HTR-8/SVneo (cell line): ENCODE measurements at places on chromosomes 16 and 17.

- DNase-seq = no peak
Measured at GRCh38 chr16:88781140-88782077, 3.6 kb downstream of the PIEZO1 start.

DNA sequence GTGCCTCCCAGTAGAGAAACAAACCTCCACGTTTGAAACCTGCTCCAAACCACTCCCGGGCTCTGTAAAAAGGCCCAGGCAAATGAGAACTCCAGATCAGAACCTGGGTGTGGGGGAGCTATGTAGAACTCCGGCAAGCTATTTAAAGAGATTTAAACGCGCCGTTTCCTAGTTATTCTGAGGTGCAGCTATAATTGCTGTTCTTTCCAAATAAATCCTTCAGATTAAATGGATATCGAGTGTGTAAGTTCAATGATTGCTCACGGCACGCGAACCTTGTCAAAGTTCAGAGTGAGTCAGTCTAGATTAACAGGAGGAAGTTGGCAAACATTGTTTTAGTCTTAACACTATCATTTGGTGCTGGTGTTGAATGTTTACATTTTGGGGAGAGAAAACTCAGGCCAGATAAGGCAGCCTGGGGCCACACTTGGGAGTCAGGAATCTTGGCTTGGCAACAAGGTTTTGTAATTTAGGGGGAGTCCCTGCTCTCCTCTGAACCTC, 92.9 kb upstream of the SALL1 start:
- no peak for DNase-seq

GRCh38 chr17:17164676-17165075, 41.5 kb downstream of the PLD6 start:
- DNase-seq = no peak

DNA sequence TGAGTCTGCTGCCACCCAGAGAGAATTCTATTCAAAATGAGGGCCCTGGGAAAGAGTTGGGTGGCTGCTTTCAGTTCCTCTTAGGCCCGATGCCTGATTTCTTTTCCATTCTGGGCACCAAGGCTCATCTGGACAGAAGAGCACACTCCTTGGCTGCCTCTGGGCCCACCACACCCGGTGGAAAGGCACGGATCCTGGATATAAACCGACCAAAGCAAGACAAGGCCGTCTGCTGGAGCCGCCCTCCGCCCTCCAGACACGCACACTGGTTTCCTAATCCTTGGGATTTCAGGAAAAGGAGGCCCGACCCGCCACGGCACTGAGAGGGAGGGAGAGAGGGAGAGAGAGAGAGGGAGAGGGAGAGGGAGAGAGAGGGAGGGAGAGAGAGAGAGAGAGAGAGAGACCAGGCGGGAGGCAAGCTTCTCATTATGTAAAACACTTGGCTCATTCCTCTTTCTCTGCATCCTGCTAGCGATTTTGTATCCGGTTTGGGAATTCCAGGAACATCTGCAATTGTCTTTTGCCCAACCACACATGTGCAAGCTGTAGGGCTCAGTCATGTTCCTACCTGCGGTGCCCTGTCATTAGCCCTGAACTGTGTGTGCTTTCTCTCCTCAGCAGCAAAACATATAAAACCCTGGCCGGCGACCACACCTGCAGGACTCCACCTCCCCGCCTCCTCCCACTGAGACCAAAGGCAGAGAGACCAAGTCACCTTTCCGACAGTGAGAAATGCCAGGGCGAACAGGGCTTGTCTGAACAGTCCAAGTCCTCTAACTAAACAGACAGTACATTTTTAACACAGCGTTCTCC, 347.2 kb downstream of the SOX9 start:
- no peak for DNase-seq

DNA sequence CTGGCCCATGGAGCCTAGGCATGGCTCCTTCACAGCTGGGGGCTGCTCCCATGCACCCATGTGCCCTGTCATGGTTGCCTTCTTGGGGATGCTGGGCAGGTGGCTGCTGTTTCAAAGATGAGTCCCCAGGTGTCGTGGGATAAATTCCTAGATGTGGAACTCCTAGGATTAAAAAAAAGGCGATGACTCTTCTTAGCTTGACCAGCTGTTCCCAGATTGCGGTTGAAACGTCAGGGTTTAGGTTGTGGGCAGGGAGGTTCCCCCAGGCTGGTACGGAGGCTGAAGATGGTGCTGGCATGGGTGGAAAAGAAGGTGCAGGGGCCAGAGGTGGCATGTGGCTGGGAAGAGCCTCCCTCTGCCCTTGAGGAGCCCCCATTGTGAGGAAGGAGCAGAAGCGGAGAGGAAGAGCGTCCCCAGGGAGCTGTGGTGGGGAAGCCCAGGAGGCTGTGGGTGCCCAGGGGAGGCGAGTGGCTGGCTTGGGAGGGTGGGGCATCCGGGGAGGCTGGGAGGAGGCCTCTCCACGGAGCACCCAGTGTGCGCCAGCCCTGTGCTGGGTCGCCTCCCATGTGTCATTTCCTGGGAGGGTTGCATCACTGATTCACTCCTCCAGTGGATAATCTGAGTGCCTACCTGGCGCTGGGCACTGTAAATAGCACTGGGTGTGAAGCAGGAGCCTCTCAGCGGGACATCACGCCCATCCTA, 7.5 kb upstream of the KCNJ12 start:
- DNase-seq = no peak

- DNase-seq = peak; percentile 62
Measured at GRCh38 chr16:24748242-24748641, 18.8 kb downstream of the TNRC6A start.

DNA sequence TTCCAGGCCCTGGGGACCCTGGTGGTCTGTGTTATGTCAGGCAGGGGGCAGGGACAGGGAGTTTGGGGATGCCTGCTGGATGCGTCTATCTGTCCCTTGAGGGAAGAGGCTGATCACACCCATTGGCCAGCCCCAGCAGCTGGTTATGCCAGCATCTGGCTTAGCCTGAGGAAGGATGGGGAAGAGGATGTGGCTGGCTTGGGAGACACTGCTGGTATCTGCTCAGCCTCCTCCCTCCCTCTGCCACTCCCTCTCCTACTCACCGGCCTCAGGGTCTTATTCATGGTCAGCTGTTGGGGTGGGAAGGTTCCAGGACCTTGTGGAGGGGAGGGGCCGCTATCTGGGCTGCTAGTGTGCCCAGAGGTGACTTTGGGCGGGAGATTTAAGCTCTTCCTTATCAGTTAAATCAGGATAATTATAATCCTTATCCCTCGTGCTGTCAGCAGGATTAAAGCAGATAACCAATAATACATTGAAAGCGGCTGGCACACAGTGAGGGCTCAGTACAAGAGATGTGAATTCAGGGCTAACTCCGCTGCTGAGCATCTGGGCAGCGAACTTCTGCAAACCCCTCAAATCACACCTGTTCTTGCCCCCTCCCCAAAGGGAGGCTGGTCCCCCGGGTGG, 36.0 kb upstream of the MLKL start:
- no peak for DNase-seq

- DNase-seq = no peak
Measured at GRCh38 chr17:63035271-63035670, 69.2 kb downstream of the TANC2 start.

- DNase-seq = no peak
Measured at GRCh38 chr16:1497014-1497598, 3.9 kb downstream of the TELO2 start.

DNA sequence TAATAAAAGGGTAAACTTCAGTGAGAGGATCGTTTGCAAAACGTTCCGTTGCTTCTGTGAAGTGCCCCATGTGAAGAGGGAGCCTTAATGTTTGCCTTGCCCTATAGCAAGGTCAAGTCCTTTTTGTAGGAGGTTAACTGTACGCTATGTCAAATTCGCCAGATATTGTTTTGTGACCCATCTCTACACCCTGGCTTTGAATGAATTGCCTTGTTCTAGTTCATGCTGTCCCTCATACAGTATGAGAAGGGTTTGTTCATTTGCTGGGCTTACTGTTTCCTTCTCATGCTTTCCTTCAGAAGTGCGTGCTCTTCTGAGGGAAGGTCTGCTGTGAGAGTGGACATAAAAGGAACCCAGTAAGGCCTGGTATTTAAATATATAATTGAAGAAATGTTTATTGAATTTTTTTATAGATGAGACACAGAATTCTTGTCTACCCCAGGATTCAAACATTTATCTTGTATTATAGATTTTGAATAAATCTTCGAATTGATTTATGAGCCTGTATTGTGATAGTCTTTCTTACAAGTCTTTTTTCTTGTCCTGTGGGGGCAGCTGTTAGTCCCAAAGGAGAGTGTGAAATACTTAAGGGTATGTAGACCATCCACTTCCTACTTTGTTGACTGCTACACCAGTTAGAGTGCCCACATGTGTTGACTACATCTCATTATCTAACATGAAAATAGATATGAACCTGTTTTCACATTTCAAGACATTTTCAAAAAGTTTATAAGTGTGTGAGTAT, 1.7 kb downstream of the MAP3K3 start:
- DNase-seq = no peak

DNA sequence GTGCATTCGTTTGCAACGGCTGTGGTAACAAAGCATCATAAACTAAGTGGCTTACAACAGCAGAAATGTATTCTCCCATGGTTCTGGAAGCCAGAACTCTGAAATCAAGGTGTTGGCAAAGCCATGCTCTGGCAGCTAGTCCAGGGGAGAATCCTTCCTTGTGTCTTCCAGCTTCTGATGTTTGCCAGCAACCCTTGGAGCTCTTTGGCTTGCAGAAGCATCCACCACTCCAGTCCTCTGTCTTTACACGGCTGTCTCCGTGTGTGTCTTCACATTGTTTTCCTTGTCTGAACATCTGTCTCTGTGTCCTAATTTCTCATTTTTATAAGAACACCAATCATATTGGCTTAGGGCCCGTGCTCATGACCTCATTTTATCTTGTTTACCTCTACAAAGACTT, 265.3 kb upstream of the HSBP1 start:
- DNase-seq = no peak

GRCh38 chr16:77705351-77705750, 17.0 kb upstream of the NUDT7 start:
- DNase-seq = no peak
